WERI-Rb-1 (cell line): ENCODE measurements at places on chromosomes 12 and 14.

- peak; percentile 33 for DNase-seq
Observed at GRCh38 chr12:90428881-90429280, 526.1 kb downstream of the CCER1 start.

- DNase-seq = no peak
Observed at GRCh38 chr12:18864900-18865561, 127.1 kb downstream of the CAPZA3 start.

DNA sequence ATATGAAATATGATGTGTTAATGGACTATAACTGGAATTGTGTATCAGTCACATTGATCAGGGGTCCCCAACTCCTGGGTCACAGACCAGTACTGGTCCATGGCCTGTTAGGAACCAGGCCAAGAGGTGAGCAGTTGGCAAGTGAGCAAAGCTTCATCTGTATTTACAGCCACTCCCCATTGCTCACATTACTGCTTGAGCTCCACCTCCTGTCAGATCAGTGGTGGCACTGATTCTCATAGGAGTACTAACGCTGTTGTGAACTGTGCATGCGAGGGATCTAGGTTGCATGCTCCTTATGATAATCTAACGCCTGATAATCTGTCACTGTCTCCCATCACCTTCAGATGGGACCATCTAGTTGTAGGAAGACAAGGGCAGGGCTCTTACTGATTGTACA is 72.3 kb downstream of the CDK17 start:
- DNase-seq = no peak

- DNase-seq = no peak
Observed at GRCh38 chr12:105573574-105573973, 243.1 kb downstream of the C12orf75 start.

GRCh38 chr12:105930557-105931503 is 207.9 kb downstream of the NUAK1 start:
- no peak for DNase-seq
